ENCODE measurements at places on chromosomes 16 and 17.

DNA sequence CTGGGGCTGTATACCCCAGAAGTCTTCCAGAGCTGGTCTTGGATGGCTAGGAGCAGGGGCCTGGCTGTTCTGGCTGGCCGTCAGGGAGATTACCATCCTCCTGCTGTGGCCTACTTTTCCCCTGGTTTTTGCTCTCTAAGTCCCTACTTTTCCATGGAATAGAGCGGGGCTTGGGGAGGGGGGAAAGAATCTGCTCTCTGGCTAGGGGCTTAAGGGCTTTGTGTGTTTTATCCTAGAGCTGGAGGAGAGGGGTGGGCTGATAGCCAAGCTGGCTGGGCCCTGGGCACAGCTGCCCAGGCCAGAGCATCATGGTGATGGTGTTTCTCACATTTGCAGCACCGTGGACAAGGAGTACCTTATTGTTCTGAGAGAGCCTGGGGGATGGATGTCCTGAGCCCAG is 3.6 kb downstream of the NRN1L start:
- no peak for DNase-seq

GRCh38 chr17:65601881-65602280 is 40.4 kb upstream of the AXIN2 start:
- no peak for DNase-seq

DNA sequence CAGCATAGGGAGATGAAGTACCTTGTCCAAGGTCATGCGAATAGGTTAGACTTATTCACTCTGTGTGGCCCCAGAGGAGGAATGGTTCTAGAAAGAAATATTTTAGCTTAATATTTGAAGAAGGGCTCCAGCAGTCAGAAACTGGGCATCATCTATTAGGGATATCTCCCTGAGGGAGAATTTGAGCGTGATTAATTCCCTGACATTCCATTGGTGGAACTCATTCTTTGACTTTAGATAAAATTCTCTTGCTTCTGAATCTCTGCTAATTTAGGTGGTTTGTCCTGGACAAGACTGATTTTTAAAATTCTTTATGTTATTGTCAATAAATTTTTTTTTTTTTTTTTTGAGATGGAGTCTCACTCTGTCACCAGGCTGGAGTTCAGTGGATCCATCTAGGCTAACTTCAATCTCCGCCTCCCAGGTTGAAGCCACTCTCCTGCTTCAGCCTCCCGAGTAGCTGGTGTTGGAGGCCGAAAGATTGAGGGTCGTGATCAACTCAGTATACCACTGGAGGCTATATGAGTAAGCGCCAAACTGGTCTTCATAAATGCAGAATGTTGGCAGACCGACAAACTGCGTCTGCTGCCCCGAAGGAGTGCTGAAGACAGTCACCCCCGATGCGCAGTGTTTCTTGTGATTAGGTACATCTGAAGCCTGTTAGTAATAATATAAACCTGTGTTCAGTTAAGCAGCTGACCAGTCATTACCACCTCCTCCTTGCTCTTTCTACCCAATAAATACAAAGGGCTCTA is 267.9 kb upstream of the HSBP1 start:
- no peak for DNase-seq

DNA sequence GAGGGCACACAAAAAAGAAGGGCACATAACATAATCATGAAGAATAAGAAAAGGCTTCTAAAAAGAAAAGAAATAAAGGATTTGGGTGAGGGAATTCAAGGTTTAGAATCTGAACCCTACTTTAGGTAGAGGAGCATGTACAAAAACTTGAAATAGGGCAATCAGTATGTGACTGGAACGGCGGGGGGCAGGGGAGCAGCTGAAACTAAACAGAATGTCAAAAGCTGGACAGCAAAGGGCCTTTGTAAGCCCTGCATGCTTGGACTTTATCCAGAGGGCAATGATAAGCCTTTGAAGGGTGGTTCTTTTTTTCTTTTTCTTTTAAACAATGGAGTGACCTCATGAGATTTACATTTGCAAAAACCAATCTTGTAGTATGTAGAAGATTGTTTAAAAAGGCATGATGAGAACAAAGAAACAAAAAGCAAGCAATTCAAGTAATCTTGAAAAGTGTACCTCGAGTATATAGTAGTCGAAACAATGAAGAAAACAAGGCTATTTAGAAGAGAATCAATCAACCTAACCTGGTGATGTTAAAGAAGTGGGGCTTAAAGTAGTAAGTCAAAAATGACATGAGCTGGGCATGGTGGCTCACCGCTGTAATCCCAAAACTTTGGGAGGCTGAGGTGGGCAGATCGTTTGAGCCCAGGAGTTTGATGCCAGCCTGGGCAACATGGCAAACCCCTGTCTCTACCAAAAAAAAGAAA is 46.7 kb upstream of the ANKFY1 start:
- no peak for DNase-seq

GRCh38 chr16:88685156-88686061 is 898 bp downstream of the SNAI3 start:
- peak; percentile 61 for DNase-seq

- DNase-seq = no peak
Observed at GRCh38 chr16:18975109-18975508, 8.6 kb upstream of the TMC7 start.

DNA sequence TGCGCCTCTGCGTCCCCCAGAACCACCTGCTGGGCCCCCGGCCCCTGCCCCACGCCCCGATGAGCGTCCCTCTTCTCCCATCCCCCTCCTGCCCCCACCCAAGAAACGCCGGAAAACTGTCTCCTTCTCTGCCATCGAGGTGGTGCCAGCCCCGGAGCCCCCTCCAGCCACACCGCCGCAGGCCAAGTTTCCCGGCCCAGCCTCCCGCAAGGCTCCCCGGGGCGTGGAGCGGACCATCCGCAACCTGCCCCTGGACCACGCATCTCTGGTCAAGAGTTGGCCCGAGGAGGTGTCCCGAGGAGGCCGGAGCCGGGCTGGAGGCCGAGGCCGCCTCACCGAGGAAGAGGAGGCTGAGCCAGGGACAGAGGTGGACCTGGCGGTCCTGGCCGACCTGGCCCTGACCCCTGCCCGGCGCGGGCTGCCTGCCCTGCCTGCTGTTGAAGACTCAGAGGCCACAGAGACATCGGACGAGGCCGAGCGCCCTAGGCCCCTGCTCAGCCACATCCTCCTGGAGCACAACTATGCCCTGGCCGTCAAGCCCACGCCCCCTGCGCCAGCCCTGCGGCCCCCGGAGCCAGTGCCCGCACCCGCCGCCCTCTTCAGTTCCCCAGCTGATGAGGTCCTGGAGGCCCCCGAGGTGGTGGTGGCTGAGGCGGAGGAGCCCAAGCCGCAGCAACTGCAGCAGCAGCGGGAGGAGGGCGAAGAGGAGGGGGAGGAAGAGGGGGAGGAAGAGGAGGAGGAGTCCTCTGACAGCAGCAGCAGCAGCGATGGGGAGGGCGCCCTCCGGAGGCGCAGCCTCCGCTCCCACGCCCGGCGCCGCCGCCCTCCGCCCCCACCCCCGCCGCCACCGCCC is 5.6 kb upstream of the HSD3B7 start:
- no peak for DNase-seq

GRCh38 chr17:74879308-74879707 is 6.5 kb upstream of the FDXR start:
- no peak for DNase-seq

DNA sequence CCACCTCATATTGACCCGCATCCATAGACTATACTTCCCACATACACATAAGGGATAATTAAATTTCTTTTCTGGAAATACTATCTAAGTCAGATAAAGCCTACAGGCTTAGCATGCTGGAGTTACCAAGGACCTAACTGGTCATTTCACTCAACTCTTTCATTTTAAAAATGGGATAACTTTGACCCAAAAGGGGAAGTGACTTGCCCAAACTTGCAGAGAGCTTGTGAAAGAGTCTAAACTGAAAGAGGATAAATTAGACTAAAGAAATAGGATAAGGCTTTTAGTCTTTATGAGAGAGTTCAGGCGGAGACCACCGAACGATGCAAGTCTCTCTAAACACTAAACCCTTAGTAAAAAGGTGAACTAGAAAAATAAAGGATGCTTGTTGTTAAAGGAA is 3.9 kb upstream of the KRT33A start:
- DNase-seq = no peak

DNA sequence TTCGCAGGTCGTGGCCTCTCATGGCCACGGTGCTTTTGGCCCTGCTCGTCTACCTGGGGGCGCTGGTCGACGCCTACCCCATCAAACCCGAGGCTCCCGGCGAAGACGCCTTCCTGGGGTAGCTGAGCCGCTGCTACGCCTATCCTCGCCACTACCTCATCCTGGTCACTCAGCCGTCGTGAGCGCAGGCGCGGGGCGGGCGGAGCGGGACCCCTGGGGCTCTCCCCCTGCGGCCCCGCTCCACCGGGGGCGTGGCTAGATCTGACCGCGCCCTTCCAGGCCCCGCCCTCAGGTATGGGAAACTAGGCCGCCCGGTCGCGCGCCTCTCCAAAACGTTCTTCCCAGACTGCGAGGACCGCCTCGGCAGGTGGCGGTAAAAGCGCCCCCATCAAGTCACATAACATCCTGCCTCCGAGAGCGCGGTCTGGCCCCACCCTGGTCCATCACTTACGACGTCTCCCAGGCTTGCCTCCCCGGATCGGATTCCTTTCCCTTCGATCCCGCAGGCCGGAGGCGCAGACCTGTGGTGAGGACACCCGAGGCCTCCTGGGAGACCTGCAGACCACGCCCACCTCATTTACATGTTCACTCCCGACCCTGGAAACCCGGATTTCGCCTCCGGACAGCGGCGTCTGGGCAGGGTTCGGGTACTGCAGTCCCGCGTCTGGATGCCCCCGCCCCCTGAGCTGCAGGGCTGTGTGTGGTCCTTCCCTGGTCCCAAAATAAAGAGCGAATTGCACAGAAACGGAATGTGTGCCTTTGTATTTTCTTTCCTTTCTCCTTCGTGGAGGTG is 91.5 kb upstream of the TMEM97 start:
- peak; percentile 82 for DNase-seq

GRCh38 chr17:7475764-7476422 is 3.5 kb downstream of the ZBTB4 start:
- DNase-seq = no peak
